ENCODE measurements at places on chromosomes 5 and 9.

DNA sequence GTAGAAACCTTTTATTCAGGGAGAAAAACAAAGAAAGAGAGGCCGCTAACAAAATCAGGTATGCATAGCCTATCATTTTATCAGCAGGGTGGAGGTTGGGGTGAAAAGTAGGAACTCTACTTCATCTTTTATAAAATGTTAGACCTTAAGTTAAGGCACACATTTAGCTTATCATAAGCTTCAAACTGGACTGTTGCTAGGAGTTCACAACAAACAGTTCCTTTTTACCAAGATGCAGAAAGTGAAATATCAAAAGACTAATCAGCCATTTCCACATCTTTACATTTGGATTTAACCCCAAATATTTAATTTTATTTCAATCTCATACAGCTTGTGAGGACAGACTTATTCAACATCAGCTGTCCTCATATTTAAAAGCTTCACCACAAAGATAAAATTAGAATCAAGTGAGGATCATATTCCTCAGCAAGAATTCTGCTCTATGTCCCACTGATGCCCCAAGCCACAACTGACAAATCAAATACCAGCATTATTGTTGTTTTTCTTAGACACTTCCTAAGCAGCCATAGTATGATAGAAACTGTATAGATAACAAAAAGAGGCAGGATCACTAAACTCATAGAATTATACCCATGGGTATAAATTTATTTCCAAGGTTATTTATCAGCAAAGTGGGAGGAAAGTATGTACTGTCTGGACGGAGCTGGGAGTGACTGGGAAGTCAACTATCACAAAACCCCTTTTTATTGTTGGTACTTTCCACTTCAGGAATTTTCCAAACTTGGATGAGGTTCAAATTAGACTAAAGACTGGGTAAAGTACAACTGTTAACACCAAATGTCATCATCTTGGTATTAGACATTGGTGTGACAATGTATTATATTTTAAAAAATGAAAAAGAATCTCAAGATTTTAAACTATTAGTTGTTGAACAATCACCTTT is 29.9 kb upstream of the MYOT start:
- no peak for DNase-seq

- DNase-seq = no peak
Observed at GRCh38 chr5:96590796-96591195, 71.4 kb upstream of the CAST start.

GRCh38 chr5:169385636-169386035 is 84.7 kb upstream of the SLIT3 start:
- no peak for DNase-seq

- no peak for DNase-seq
Observed at GRCh38 chr9:98146101-98146991, 27.3 kb upstream of the TRIM14 start.

DNA sequence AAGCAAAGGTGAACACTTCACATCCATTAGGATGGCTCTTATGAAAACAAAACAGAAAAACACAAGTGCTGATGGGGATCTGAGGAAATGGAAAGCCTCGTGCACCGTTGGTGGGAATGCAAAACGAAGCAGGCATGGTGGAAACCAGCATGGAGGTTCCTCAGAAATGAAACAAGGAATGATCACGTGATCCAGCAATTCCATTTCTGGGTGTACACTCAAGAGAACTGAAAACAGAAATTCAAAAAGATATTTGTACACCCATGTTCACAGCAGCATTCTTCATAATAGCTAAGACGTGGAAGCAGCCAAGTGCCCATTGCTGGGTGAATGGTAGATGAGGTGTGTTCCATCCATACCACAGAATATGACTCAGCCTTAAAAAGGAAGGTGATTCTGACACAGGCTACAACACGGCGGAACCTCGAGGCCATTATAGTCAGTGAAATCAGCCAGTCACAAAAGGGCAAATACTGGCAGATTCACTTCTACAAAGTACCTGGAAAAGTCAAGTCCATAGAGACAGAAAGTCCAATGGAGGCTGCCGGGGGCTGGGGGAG is 87.2 kb upstream of the RAPGEF1 start:
- no peak for DNase-seq

DNA sequence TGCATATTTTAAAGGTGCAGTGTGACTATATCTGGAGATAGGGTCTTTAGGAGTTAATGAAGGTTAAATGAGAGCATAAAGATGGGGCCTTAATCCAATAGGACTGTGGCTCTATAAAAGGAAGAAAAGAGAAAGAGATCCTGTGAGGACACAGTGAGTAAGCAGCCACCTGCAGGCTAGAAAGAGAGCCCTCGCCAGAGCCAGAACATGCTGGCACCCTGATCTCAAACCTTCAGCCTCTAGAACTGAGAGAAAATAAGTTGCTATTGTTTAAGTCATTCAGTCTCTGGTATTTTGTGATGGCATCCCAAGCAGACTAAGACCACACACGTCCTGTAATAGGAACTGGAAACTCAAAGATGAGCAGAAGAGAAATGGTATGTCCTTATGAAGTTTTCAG is 41.0 kb downstream of the RNF180 start:
- DNase-seq = no peak

- DNase-seq = no peak
Observed at GRCh38 chr5:177447066-177447610, 524 bp downstream of the PRR7 start.

GRCh38 chr5:161703528-161703927 is 18.0 kb downstream of the GABRA6 start:
- DNase-seq = no peak

DNA sequence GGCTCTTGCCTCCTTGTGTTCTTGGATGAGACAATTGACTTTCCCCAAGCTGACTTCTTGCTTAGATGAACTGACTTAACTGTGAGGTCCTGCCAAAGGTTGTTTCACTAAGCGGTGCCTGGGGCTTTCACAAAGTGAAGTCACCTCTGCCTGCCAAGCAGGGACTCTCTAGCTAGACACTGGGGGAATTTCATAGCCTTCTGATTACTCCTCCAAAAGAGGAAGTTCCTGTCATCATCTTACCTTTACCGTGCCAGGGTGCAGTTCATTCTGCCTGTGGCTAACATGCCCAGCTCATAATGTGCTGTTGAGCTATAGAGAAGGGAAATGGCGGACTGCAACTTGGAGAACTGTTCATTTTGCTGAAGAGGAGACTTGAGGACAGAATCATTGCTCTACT is 472.0 kb upstream of the WWC1 start:
- DNase-seq = no peak

DNA sequence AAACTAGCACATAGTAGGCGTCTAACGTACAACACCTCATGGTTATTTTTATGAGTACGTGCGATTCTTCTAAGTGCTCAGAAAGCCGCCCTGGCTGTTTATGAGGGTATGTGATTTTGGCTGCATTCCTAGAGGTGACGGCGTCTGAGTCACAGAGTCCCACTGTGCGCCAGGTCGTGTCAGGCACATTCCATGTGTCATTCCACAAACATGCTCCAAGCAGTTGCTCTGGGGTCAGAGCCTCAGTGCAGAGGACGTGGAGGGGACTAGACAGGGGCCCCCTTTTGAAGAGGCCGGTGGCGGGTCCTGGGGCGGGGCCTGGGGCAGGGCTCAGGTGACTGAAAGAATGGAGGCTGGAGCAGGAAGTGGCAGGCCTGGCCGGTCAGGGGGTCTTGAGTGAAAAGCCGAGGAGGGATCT is 51.9 kb downstream of the NEK6 start:
- peak; percentile 97 for DNase-seq

DNA sequence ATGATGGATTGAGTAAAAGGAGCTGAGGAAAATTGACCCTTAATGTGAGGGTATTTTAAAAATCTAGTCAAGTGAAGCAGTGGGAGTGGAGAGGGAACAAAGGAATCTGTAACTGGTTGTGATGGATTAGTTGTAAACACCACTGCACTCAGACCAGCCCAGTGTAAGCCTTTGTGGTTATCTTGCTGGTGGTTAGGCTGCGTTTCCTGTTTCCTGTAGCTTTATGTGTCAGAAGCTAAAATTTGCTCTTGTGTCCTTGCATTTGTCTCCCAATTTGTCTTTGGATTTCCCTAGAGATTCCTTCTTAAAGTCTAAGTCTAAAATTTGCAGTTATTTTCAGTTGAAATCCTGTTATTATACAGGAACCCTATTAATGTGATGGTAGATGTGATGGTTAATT is 6.3 kb downstream of the IFNA21 start:
- DNase-seq = peak; percentile 18

DNA sequence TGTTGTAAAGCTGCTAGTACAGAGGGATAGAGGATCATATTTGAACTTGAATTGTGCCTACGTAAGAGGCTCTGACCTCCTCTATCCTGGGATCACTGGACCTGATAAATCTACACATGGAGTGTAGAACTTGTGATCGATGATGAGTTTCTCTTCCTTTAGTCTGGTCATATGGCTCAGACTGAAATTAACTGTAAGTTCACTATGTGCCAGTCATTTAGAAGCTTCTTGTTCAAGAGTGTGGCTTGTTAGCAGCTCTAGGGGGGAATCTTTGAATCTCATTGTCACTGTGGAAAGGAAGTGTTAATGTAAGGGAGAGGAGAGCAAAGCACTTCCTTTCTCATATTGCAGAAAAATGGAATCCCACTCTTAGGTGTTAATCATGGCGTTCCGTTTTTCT is 12.1 kb downstream of the ZBTB34 start:
- no peak for DNase-seq

- DNase-seq = no peak
Observed at GRCh38 chr5:6505416-6505755, 56.7 kb downstream of the UBE2QL1 start.

- DNase-seq = no peak
Observed at GRCh38 chr9:7154650-7155049, 396.9 kb downstream of the KDM4C start.

DNA sequence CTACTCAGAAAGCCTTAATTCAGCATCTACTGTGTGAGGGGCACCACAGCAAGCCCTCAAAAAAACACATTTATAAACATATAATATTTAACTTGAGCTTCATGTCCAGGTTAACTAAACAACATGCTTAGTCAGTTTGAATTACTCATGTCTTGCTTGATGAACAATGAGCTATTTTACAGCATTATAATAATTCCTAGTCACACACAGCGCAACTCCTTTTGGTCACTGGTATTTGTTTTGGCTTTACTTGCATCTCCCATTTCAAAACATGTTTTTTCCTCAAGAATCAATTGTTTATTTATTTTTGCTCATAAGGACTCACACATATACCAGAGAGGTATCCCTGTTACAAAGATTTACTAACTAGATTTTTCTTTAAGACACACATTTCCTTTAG is 616.7 kb upstream of the DAB2 start:
- DNase-seq = peak; percentile 82

DNA sequence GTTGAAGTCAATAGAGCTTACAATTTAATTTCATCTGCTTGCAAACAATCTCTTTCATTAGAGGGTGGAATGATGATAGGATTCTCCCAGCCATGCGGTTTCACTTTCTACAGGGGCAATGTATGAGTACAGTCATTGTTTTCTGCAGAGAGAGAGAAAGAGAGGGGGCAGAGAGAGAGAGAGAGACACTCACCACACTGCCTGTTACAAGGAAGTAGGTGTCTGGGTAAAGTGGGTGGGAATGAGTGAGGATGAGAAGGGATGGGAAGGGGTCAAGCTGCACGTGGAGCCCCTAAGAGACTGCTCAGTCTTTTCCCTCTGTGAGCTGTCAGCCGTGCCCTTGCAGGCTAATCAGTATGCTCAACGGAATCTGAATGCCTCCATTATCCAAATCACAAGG is 454.3 kb downstream of the KDM4C start:
- no peak for DNase-seq

DNA sequence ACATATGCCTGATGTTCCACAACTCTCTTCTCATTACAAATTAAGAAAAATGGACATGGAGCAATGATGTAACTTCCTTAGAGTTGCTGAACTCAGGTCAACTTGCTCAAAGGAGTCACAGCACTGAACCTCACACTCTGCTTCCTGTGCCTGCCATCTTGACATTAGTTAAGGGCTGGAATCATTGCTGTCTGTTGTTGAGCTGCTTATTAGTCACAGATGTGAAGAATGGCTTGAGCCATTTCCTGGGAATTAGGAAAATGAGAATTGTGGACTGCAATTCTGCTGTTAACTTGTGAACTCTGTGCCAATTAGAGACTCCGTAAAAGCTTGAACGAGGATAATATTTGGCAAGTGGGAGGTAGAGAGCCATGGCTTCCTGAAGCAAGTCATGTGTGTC is 212.0 kb downstream of the ADAMTS12 start:
- DNase-seq = no peak

- DNase-seq = peak; percentile 87
Observed at GRCh38 chr5:38809388-38810359, 36.1 kb upstream of the OSMR start.

DNA sequence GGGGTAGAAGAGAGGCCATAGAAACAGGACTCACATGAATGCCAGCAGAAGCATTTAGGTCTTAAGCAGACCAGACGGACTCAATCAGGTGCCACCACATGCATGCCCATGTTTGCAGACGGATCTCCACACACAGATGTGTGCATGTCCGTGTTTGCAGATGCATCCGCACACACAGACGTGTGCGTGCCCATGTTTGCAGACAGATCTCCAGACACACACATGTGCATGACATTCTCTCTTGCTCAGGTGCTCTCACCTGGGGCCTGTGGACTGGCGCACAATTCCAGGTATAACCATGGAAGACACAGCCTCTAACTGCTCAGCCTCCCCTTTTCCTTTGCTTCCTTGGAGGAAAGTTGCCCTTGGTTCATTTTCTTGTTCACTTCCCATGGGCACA is 148.3 kb downstream of the CACNA1B start:
- no peak for DNase-seq

DNA sequence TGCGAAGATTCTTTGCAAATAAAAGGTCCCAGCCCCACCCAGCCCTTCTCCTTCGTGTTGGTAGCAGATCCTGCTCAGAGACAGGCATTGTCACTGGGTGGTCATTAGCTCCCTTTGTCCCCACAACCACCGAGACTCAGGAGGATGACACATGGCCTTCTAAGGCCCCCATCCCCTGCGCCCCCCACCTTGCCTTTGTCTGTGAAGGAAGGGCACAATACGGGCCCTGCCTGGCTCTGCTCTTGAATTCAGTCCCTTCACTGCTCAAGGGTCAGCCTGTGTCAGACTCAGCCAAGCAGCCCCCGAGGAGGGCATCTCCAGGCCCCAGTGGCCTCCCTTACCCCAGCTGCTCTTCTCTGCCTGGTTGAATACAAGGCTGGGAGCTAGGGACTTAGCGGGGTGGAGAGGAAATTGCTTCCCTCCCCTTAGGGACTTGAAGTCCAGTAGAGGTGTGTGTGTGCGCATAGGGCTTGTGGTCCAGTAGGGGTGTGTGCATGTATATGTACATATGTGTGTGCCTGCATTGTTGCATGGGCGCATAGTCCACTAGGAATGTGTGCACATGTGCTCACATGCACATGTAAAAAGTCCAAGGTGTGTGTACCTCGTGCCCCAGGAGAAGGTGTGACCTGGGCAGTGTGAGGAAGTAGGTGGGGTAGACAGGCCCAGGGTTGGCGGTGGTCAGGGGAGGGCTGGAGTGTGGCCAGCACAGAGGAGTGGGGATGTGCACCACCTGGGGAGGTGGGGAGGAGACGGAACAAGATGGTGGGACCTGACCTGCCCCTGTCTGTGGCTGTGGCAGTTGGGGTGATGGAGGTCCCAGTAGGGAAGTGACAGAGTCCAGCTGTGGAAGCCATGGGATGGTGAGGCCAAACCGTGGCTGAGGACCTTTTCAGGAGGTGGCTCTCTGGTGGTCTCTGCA is 59.1 kb downstream of the PHF2 start:
- DNase-seq = no peak
